Glomerular endothelial cell (primary cell): ENCODE measurements at places on chromosomes 1 and 21.
A peak's percentile ranks its signal among the peaks of the same experiment; 100 is the strongest.

DNA sequence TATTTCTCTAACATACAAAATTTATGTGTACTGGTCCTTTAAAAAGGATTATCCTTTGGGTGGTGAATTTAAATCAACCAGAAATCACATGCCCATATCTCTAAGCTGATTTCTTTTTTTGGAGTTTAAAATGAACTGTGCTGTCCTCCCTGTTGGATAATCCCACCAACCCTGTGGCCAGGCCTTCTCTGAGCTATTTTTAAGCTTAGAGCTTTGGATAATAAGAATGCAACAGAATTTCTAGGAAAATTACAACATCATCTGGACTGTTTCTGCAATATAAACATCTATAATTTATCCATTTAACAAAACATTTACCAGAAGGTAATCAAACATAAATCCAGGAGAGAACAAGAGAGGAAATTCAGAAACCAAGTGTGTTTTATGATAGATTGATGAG is 88.3 kb downstream of the LRRC40 start:
- no peak for DNase-seq

DNA sequence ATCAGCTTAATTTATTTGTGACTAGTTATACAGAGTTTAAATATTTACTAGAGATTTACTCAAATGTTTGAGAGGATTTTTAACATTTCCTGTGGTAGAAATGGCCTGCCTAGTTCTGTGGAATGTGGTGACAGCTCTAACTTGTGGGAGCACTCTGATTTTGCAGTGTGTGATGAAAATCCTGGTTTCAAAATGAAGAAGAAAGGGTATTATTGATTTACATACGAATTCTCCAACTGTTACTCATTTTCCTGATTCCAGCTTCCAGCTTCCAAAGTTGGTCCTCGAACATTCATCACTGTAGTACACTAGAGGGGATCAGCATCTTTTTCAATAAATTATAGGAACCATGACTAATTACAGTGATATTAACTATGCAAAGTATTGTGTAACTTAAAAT is 462.7 kb upstream of the PKN2 start:
- no peak for DNase-seq

DNA sequence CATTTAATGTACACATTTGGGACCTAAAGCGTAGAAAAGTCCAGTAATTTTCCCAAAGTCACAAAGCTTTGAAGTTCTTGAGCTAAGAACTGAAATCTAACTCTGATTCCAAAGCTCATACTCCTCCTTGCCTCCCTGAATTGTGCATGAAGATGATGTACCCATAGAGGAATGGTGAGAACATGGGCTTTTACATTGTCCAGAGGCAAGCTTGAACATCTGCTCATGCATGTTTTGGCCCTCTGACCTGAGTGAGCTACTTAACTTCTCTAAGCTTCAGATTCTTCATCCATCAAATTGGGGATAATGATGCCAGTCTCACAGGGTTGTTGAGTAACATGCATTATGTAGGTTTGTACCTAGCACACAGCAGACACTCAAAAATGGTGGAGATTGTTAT is 258.4 kb upstream of the HOOK1 start:
- DNase-seq, result no peak

DNA sequence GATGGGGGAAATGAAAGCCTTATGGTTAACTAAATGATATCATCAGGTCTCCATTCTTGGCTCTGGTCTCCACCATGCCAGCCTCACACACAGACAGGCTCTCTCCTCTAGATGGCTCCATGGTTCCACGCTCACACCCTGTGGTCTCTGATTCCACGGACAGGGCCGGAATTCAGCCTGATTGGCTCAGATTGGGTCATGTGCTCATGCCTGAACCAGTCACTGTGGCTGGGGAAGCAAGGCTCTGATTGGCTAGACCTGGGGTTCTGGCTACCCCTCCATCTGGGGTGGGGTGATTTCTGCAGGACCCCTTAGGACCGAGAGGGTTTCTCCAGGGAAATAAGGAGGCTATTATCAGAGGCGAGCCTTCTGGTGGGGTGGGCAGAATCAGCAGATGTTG is 277.0 kb downstream of the PTPRU start:
- peak; percentile 56 for DNase-seq

DNA sequence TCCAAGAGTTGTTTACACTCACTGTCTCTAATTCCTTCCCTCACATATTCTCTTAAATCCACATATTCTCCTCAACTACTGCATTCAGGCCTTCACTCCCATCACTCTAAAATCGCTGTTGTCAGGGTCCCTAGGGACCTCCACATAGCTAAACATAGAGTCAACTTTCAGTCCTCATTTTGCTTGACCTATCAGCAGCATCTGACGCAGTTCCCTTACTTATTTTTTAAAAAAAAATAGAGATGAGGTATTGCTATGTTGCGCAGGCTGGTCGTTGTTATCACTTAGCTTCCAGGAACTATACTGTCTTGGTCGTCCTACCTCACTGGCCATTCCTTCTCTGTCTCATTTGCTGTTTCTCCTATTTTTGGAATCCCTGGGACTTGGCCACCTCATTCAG is 11.7 kb upstream of the PLEKHO1 start:
- DNase-seq, result no peak

DNA sequence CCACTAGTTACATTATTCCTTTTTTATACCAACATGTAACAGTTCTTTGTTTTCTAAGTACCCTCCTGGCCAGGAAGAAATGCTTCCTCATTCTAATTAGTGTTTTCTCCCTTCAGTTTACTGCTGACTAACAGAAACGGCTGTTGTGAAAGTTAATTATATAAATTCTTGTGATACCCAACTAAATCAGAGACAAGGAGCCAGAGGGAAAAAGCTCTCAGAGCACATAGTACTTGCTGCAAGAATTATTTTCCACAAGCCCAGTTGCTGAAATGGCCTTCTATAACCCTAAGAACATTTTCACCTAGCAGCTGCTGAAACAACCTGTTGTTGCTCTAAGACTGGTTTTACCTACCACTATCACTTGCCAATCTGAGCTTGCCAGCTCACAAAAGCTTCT is 82.4 kb downstream of the FAF1 start:
- DNase-seq, result no peak

GRCh38 chr21:17979763-17980162 is 160.6 kb upstream of the C21orf91 start:
- no peak for DNase-seq

DNA sequence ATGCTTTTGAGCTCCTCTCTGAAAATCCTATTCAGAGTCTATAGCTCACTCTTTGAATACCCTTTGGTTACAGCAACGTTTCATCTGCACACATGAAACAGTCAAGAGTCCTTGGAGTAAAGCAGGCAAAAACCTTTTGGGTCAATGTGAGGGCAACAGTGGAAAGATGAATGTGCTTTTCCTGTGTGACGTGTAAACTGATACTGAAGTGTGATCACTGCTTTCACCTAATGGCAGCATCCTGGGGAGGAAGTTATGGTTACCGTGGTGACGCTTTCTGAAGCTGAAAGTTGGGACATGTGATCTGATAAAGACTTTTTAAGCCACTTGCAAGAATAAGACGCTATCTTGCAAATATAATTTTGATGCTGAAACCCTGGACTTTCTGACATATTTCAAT is 160.0 kb downstream of the SEC16B start:
- no peak for DNase-seq

DNA sequence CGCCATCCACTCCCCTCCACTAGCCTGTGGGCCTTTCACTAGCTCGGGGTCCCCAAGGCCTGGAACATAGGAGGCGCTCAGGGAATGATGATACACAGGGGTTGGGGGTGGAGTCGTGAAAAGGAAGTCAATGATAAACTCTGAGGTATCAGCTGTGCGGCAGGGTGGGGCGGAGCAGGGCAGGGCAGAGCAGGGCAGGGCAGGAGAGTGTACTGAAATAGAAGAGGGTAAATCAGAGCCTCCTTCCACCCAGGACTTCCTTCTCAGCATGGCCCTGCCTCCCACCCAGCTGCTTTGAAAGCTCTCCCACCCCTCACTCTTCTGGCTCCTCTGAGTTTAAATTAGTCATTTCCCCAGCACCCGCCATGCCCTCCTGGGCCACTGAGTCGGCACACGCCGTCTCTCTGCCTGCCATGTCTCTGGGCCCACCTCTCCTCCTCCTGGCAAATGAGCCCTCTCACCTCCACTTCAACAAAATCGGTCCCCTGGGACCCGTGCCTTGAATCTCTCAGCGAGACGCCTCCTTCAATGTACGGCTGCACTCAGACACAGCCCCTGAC is 16.9 kb downstream of the CAPZB start:
- no peak for DNase-seq

DNA sequence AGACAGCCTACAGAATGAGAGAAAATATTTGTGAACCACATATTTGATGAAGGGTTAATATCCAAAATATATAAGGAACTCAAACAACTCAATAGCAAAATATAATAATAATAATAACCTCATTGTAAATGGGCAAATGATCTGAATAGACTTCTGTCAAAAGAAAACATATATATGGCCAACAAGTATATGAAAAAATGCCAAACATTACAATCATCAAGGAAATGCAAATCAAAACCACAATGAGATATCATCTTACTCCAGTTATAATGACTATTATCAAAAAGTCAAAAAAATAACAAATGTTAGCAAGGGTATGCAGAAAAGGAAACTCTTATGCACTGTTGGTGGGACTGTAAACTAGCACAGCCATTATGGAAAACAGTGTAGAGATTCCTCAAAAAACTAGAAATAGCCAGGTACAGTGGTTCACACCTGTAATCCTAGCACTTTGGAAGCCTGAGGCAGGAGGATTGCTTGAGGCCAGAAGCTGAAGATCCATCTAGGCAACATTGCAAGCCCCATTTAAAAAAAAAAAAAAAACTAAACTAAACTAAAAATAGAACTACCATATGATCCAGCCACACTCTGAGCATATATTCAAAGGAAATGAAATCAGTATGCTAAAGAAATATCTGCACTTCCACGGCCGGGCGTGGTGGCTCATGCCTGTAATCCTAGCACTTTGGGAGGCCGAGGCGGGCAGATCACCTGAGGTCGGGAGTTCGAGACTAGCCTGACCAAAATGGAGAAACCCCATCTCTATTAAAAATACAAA is 17.3 kb upstream of the TRIM67 start:
- DNase-seq, result no peak

DNA sequence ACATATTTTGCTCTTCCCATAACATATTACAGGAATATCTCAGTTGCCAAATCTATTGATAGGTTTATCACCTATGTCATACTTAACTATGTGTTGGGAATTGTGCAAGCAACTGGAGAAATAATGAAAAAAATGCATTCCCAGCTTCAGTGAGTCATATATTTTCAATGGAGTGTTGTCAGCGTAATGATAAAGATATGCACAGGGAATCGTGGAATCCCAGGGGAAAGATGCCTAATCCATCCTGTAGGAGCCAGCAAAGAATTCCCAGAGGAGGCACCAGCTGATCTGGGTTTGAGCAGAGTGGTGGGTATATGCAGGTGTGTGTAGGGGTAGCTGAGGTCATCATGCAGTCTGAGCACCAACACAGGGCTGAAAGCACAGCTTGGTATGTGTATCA is 213.3 kb upstream of the DAB1 start:
- no peak for DNase-seq

- DNase-seq, result no peak
Measured at GRCh38 chr1:153360592-153361479, 3.2 kb downstream of the S100A9 start.

- no peak for DNase-seq
Measured at GRCh38 chr1:235102993-235103411, 25.6 kb downstream of the TOMM20 start.

DNA sequence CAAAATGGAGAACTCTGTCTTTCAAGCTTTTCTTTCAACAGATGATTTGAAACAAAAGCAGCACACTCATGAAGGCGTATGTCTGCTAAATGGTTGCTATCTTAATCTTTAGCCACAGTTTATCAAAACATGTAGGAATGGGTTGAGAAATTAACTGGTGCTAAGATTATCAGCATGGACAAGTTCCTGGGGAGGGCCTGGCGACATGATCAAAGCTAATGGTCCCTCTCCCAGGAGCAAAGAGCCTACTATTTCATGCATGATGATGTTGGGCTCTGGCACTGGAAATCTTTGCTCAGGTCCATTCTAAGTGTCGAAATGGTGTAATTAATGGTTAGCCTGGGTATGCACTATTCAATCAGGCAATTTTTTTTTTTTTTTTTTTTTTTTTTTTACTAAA is 91.7 kb downstream of the SLC45A1 start:
- DNase-seq, result no peak

DNA sequence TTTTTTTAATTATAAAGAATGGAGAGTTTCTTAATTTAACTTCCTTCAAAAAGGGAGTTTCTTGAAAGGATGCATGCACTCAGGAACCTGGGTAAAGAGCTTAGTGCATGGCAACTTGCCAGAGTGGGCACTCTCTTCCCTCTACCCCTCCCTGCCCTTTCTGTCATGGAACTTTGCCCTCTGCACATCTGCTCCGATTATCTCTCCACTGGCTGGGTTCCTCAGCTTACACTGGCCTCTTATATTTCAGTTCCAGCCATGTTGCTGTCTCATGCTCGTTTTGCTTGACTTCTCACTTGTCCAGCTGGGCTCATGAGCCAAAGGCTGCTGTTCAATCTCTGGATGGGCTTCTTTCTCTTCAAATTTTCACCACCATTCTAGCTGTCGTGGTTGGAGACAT is 87.0 kb downstream of the NCAM2 start:
- no peak for DNase-seq

- DNase-seq, result no peak
Measured at GRCh38 chr1:30258876-30259275, 464.5 kb downstream of the MATN1 start.
